ENCODE measurements at places on chromosomes 4 and X.

DNA sequence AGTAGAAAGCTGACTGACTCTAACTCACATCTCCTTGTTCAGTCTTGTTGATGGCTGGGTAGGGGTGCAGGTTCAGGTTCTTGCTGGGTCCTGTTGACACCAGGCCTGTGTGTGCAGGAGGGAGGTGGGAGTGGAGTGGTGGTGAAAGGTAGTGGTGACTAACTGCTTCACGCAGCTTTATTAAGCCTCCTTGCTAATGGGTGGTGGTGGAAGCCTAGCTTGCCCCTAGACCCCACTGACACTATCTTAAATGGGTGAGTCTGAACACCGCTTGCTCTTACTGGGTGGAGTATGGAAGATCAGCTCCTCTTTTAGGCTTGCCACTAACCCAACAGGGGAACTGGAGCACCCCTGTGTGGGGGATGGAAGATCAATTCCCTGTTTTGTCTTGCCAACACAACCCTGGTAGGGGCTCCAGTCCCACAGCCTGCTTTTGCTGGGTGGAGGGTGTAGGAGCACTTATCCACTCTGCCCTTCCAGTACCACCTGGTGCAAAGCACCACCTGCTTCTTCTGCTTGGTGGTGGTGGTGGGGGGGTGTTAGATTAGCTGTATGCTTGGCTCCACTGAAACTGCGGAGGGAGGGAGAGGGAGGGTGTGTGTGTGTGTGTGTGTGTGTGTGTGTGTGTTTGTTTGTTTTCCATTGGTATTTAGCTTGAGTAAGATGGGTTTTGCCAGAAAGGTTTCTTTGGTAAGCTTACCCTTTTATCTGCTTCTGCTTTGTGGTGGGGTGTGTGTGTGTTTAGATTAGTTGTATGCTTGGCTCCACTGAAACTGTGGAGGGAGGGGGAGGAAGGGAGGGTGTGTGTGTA, 25.6 kb downstream of the KDM6A start:
- DNase-seq = no peak

DNA sequence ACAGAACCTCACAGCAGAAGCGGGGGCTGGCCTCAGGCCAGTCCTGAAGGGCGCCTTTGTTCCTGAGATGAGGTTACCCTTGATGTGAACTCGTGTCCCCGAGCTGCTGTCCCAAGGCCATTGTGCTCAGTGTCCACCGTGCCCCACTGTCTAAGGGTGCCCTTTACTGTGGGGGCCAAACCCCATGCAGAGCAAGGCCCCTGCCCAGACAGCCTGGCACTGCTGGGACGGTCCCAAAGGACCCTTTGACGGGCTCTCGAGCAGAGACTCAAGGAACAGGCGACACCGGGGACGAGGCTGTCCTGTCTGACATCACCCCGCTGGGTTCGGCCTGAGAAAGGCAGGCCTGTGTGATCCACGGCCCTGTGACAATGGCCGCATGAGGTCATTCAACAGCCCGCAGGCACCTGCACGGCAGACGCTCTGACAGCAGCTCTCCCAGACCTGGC, 100.6 kb downstream of the ABLIM2 start:
- no peak for DNase-seq

DNA sequence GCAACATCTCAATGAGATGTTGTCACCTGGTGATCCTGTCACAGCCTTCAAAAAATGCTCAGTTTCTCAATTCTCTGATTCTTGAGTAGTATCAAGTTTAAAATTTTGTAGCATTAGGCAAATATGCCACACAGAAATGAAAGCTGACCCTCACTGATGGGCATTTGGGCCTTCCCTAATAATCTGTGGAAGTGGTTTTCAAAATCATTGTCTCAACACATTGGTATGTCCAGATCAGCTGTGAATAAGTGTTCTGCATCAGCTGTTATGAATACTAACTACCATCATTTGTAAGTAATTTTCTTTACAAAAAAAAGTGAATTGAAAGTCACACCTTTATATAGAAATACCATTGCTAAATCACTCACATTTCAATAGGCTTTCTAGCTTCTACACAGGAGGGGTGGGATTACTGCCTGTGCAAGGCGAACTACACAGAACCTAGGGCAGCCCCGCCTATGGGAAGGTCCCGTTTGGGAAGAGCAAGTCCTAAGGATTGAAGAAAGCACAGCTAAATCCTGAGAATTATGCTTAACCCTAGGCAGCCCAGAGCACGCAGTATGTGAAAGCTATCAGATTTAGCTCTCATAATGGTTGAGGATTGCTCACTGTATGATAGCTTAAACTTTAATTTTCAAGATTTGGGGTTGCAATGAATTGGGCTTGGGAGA, 73.4 kb downstream of the GPC3 start:
- DNase-seq = no peak

DNA sequence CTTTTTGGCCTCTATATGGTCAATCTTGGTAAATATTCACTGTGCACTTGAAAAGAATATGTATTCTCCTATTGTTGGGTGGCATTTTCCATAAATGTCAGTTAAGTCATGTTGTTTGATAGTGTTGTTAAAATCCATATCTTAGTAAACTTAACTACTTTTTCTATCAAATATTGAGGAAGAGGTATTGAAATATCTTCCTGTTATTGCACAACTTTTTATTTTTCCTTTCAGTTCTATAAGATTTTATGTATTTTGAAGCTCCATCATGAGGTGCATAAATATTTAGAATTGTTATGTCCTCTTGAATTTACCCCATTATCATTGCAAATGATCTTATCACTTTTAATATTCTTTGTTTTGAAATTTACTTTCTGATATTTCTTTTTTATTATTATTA, 3.4 kb downstream of the GK2 start:
- no peak for DNase-seq

GRCh38 chr4:1500231-1500965, 94.2 kb upstream of the NKX1-1 start:
- DNase-seq = no peak

DNA sequence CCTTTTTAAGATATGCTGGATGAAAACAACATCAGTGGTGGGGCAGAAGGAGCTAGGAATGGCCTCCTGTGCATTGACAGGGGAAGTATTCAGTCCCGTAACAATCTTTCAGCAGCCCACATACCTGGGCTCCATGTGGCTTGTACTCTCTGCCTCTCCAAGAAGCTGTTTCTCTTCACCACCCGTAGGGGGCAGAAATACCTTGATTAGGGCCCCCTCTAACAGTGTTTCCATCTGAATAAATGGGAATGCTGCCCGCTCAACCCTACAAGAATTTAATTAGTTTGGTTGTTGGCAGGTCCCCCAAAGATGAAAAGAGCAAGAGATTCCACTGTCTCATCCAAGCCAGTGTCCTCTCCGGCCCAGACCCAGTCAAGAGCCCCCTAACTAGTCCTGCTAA, 155.2 kb downstream of the SMIM20 start:
- DNase-seq = no peak

GRCh38 chr4:156237231-156237630, 283.6 kb upstream of the CTSO start:
- DNase-seq = no peak

DNA sequence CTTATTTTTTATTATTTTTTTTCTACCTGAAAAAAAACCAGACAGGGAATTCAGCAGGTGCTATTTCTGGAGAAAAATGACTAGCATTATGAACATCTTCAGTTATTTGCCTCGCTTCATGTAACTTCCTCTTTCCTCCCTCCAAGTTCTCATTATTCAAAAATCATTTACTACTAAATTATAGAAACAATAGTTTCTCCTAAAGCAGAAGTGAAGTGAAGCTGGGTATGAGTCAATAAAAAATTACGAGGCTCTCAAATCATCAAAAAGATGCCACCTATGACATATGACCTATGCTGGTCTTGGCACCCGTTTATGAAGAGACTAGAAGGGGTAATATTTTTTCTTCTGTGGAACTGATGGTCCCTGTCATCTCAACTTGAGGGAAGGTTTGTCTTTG, 145.0 kb upstream of the AADAT start:
- DNase-seq = no peak

- DNase-seq = no peak
Observed at GRCh38 chr4:98796991-98797390, 131.9 kb downstream of the EIF4E start.

GRCh38 chr4:188450571-188450970, 311.3 kb downstream of the TRIML1 start:
- no peak for DNase-seq

DNA sequence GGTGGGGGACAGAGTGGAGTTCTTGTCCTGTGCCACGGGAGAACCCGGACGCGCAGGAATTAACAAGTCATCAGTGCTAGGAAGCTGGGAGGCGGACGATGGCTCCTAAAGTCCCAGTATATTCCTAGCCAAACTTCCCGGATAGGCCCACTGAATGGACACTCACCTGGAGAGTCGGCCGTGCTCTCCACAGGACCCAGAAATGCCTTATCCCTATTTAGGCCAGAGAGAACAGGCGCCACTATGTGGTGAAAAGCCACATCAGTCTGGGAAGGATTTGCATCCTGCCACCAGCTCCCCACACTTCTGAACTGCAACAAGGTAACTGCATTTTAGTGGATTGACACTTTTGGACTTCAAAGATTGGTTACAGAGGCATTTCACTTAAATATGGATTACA, 1.1 kb downstream of the CFAP299 start:
- DNase-seq = no peak

- no peak for DNase-seq
Observed at GRCh38 chrX:96982161-96982560, 98.5 kb downstream of the RPA4 start.

GRCh38 chrX:7925867-7926472, 1.2 kb downstream of the PNPLA4 start:
- peak; percentile 34 for DNase-seq

- DNase-seq = no peak
Observed at GRCh38 chr4:106273831-106274230, 42.2 kb downstream of the TBCK start.

GRCh38 chr4:7070729-7071511, 3.1 kb upstream of the GRPEL1 start:
- peak; percentile 67 for DNase-seq

GRCh38 chr4:99876946-99877345, 17.3 kb downstream of the LAMTOR3 start:
- DNase-seq = no peak

GRCh38 chr4:110614173-110614963, 8.5 kb downstream of the PITX2 start:
- DNase-seq = no peak

- DNase-seq = no peak
Observed at GRCh38 chrX:133513123-133513522, 97.8 kb upstream of the GPC4 start.

- DNase-seq = peak; percentile 9
Observed at GRCh38 chr4:169810325-169811323, 52.9 kb upstream of the HPF1 start.

DNA sequence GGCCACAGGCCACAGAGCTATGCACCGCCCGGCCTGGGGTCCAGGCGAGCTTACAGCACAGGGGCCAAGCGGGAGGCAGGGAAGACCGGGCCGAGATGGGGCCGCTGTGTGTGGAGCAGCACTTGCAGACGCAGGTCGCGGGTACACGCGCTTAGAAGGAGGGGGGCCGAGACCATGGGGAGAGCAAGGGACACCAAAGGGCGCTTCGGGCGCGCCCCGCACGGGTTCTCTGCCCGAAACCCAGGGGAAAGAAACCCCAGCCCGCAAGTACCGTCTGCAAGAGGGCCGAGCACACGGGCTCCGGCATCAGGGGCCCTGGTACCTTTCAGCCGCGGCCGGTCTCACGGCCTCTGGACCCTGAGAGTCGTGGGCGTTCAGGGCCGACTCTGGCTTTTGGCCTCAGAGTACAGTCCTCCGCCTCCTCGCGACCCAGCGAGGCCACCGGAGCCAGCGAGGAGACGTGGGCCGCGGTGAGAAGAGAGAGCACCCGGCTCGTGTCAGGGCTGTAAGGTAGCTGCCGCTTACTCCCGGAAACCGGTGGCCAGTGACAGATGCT, 342 bp downstream of the EOLA2 start:
- no peak for DNase-seq

GRCh38 chrX:53717205-53717604, 30.7 kb upstream of the HUWE1 start:
- no peak for DNase-seq

- no peak for DNase-seq
Observed at GRCh38 chr4:174697202-174697601, 131.8 kb downstream of the GLRA3 start.

DNA sequence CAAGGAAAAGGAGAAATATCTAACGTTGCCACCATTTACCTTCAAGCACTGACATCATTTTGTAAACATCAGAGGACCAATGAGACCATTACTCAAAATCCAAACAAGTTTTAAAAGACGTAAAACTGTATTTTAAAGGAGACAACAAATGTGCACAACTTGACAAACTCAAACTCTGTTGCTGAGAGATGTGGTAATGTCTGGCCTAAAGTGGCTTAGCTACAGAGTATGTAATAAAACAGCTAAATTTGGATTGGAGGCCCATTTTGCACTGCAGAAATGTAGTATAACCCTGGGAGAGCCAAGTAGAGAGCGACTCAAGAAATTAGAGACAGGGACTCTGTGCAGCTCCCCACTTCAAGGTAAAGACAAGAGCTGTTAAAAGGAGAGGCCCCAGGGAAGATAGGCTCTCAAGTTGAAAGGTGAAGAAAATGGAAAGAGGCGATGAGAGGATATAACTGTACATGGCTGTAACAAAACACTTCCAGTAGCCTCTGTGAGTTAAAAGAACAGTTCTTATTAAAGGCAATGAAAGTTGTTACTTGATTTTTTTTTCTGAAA, 20.3 kb downstream of the UNC5C start:
- no peak for DNase-seq

GRCh38 chr4:172631832-172632231, 536.8 kb upstream of the GALNT7 start:
- no peak for DNase-seq

DNA sequence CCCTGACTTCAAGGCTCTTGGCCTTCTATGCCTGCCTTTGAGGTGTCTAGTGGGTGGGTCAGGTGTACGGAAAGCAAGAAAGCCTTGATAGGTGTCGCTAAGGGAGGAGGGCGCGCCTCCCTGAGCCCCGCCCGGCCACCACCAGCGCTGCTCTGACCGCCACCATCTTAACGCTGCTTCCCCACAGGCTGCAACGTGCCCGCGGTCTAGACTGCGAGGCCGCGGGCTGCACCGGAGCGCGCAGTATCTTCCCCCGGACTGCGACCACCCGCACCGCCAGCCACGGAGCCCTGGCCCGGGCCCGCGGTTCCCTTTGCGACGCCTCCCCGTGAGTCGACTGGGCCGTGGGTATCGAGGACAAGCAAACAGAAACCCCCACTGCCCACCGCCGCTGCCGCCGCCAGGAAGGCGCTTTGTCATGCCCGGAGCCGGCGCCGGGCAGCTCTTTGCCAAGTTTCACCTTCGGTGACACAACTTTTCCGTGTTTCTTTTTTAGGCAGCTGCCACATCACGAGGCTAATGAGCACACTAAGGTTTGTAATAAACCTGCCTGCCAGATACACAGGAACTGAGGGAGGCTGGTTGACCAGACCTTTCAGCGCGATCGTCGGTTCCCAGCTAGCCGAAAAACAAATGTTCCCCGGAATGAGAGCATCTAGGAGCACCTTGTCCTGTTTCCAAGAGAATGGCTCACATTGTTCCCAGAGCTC, 335.8 kb upstream of the F9 start:
- DNase-seq = no peak

- no peak for DNase-seq
Observed at GRCh38 chr4:15652191-15652590, 3.0 kb downstream of the FBXL5 start.

- no peak for DNase-seq
Observed at GRCh38 chr4:111066001-111066400, 443.1 kb upstream of the PITX2 start.

- no peak for DNase-seq
Observed at GRCh38 chr4:156512622-156513021, 459.0 kb downstream of the PDGFC start.

- DNase-seq = no peak
Observed at GRCh38 chr4:67499799-67500198, 45.5 kb downstream of the CENPC start.

Measured in KG1 (cell line).